ENCODE measurements at places on chromosomes 16 and 17.

- peak; percentile 56 for DNase-seq
These were observed 217.3 kb downstream of the RBFOX3 start for GRCh38 chr17:79393358-79394052.

GRCh38 chr16:4288148-4288921 is 15.5 kb upstream of the TFAP4 start:
- DNase-seq: peak; percentile 82

GRCh38 chr17:47959825-47960655 is 2.4 kb upstream of the PRR15L start:
- DNase-seq: no peak

DNA sequence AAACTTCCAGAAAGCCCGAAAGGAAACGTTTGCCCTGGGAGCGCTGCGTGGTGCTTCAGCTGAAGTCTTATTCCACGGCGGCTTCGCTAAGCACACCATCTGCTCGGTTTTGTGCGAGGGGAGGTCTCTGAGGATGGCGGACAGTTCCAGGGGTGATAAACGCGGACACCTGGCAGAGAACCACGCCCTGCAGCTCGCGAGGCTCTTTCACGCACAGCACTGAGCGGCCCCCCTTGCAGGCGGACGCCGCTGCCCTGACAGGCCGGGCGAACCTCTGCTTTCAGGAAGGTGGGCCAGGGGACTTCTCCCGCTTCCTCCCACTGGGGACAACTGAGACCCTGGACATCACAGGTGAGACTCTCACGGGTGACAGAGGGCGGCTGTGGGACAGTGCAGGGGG is 3.7 kb downstream of the MVD start:
- no peak for DNase-seq

DNA sequence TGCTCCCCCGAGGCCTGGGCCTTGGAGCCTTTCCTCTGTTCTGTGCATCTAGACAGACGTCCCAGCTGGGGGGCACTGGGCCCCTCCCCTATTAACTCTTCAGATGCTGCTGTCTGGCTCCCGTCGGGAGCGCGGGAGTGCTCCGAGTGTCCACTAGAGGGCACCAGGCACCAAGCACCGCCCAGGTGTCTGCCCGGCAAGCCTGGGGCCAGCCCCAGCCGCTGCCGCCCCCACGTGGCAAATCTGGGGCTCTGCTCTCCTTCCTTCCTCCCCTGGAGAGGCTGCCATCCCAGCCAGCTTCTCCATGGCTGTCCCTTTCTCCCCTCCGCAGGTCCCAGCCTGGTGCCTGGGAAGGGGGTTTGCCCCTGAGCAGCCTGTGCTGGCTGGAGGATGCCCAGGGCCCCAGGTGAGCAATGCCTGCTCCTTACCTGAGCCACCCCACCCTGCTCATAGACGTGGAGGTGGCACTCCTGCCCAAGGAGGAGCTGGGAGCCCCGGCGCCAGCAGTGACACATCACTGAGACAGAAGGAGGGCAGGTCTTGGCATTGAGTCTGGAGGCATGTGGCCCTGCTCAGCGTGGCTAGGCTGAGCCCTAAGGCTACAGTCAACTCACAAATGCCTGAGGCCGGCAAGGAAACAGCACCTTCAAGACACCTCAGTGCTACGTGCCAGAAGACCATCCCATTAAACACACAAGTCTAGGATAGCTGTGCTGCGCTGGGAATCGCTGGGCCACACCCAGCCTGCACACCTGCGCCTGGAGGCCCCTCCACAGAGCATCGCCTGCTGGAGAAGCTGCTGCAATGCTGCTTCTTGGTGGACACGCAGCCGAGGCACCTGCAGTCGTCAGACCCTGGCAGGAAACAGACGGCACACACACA is 19.7 kb downstream of the TMEM235 start:
- peak; percentile 76 for DNase-seq

- no peak for DNase-seq
These were observed 3.6 kb downstream of the FOXN1 start for GRCh38 chr17:28509789-28510188.

- DNase-seq: no peak
These were observed 952 bp downstream of the BMERB1 start for GRCh38 chr16:15435216-15435864.

GRCh38 chr16:50942143-50942542 is 200.3 kb downstream of the CYLD start:
- DNase-seq: no peak

DNA sequence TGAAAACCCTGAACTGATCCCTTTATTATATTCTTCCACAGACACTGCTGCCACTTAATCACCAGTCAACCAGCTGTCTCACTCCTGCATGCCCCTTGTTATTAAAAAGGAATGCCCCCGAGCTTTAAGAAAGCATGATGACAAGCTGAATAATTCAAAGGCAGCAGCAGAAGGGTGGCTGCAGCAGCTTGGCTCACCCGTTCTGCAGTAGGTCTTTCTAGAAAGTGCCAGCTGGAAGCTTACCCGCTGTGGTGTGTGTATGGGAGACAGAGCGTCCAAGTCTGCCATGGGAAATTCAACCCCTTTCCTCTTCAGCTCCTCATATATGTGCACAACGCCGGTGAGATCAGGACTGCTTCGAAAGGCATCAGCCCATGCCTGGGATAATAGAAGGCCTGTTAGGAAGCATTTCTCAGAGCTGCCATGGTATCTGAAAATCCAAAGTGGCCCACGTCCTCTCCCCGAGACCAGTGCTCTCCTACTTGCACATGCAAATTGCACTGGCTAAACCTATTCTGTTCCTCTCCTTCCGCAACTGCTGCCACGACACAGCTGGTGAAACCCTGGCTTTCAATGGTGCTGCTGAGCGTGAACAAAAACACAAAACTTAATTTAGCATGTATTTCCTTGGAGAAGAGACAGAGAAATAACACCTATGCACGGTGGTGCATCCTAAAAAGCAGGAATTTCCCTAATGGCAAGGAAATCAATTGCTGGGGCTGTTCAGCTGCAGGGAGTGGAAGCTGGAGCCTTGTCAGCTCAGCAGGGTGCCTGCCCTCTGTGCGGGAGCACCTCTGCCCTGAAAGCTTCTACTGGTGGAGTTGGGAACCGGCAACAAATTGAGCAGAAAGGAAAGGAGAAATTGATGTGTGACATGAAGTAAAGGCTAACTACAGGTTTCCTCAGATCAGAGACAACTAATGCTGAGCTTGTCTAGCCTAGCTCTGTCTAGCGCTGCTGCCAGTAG is 47.9 kb upstream of the SREBF1 start:
- no peak for DNase-seq

DNA sequence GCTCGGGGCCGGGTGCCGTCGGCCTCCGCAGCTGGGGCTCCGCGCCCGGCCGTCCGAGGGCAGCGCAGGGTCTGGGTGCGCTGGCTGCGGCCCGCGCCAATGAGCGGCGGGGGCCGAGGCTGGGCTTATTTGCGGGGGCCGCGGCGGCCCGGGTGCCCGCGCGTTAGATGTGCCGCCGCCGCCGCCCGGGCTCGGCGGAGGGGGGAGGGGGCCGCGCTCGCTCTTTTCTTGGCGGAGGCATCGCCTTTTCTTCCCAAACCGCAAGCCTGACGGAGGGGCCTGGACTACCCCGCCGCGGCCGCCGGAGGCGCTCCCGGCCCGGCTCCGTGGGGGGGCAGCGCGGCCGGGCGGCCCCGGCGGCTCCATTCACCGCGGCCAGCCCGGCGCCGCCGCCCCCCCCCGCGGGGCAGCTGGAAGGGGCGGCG is at the start of gene NOTUM:
TSS of gene NOTUM (minus strand) at position 101 of the 425 bp plus-strand sequence. CDS start 278 bp downstream, outside the sequence.
- no peak for DNase-seq

- no peak for DNase-seq
These were observed 2.6 kb downstream of the PCGF2 start for GRCh38 chr17:38745545-38745944.

GRCh38 chr17:72556944-72557826 is 436.4 kb downstream of the SOX9 start:
- peak; percentile 31 for DNase-seq

DNA sequence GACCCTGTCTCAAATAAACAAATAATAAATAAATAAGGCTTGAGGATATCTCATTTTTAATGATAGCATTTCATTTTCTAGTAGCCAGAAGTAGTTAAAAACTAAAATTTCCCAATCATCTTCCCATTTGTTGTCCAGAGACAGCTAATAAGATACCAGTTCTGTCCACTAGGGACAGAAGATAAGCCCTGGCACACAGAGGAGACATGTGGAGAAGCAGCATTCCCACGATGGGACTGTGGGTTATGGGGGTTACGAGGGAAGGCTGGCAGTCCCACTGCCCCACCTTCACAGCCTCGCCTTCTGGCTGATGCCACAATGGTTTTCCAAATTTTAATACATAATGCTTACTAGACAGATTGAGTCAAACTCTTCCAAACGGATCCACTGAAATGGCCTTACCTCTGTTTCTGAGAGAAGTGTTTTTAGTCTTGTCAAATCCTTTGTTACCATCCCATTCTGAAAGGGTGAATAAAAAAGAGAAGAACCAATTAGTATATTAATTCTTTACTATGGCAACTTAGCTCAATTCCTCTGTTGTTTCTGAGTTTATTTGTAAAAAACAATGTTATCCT is 44.2 kb downstream of the HELZ start:
- DNase-seq: no peak

GRCh38 chr16:73145166-73145880 is 97.4 kb upstream of the ZFHX3 start:
- no peak for DNase-seq

DNA sequence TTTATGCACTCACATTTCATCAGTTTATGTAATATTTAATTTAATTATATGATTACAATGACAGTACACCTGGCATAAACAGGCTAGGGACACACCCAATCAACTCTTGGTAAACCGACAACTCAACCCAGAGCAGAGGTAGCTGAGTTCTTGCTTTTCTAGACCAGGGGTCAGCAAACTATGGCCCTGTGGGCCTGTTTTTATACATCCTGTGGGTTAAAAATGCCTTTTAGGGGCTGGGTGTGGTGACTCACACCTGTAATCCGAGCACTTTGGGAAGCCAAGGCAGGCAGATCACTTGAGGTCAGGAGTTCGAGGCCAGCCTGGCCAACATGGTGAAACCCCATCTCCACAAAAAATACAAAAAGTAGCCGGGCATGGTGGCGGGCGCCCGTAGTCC is 99.2 kb upstream of the TMEM97 start:
- no peak for DNase-seq

- DNase-seq: no peak
These were observed 20.2 kb downstream of the CDIPT start for GRCh38 chr16:29842732-29843346.

DNA sequence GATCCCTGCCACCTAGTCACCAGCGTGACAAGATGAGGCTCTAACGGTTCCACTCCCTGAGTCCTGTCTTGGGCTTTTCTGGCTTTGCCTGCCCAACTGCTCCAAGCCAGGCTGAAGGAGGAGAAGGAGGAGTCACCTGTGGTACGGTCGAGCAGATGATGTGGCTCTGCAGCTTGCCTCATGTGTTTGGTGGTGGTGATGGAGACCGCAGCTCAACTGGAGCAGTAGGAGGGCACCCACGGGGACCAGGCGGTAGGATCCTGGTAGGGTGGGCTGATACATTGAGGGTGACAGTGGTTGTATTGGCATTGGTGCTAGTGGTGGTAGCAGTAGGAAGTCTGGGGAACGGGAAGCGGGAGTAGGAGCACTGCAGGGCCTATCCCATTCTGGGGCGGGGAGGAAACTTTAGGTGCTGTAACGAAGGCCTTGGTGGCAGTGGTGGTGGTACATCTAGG is 202.8 kb upstream of the WSB1 start:
- no peak for DNase-seq

GRCh38 chr16:86092586-86093480 is 193.9 kb downstream of the IRF8 start:
- no peak for DNase-seq

- DNase-seq: no peak
These were observed 114.7 kb downstream of the IRX5 start for GRCh38 chr16:55045329-55045728.

DNA sequence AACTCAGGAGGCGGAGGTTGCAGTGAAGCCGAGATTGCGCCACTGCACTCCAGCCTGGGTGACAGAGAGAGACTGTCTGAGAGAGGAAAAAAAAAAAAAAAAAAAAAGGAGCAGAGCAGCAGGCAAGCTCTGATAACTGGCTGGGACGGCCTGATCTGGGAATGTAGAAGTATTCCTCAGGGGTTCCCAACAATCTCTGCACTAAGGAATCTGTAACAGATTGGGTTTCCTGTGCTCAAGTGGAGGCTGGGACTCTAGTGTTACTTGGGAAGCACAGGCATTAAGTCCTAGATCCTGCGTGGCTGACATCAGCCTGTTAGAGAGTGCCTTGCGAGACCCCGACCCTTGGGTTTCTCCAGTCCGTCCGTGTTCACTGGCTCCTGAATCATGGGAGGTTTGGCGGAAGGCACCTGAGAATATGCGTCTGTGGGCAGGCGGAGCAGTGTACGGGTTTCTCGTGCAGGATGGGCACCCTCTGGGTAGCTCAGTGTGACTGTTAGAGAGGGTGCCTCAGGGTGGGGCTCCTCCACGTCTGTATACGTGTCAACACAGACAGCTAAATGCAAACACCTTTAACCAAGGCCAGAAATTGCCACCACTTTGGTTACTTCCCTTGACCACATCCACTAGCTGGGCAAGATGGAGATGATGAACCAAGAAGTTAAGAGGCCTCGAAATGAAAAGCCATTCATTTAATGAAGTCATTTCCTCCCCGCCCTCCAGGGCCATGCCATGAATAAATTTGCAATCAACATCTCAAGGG is 174.9 kb upstream of the RPL38 start:
- DNase-seq: no peak

- DNase-seq: no peak
These were observed 14.5 kb downstream of the PRSS54 start for GRCh38 chr16:58280146-58280845.

DNA sequence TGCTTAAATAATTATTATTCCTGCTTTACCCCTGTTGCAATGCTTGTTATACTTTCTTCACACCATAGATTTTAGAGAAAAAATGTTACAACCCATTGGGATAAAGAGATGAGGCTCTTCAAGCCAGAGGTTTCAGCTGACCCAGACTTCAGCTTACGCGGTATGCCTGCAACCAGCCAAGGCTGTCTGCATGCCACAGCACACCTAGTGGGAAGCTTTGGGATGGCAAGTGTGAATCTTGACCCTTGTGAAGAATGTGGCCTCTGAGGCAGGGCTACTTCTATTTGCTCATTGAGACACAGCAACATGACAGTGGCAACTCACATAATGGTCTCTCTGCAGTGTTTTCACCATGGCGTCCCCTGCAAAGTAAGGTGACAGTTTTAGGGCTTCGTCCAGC is 193.9 kb upstream of the PIRT start:
- no peak for DNase-seq

DNA sequence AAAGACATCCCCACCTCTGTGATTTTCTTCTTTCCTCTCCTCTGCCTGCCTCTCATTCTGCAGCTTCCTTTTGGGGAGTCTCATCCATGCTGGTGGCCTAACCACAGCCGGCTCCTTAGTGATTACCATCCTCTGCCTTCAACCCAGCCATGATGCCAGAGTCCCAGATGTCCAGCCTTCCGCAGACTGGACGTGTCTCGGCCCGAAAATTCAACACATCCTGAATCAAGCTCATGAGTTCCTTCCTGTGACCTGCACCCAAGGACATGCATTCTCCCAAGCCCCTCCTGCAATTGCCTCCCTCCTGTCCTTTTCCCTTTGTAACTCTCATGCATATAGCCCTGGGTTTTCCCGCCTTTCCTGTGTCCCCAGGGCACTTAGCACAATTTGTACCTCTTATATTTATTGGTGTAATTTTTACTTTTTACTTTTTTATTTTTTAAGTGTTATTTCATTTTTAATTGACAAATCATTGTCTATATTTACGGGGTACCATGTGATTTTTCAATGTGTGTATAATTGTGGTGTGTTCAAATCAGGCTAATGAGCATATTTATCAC is 1.2 kb upstream of the SLC13A5 start:
- DNase-seq: no peak
